ENCODE measurements at places on chromosomes 7 and 10. TPM values are rescaled to one million over a fixed set of nuclear protein-coding genes. Genes with fewer than 3 reads are reported as not detected.
A peak's percentile ranks its signal among the peaks of the same experiment; 100 is the strongest.

DNA sequence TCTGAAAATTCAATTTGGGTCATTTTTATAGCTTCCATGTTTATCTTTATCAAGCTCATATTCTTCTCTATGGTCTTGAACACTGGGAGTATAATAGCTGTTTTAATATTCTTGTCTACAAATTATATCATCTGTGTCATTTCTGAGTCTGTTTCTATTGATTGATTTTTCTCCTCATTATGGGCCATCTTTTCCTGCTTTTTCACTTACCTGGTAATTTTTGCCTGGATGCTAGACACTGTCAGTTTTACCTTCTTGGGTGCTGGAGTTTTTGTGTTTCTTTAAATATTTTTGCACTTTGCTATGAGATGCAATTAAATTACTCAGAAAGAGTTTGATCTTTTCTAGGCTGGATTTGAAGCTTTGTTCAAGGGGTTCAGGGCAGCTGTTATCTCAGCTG lies 26.8 kb upstream of the KDM7A start:
- no peaks in the 10 kb centered on the region for H3K27me3 ChIP-seq
- DNase-seq: no peak
- peaks cover 15% of the 10 kb centered on the region for H3K36me3 ChIP-seq
- H3K4me1 ChIP-seq: peaks cover 32% of the 10 kb centered on the region
- no peak overlapping the region for H3K4me3 ChIP-seq
- H3K27ac ChIP-seq: no peak overlapping the region

DNA sequence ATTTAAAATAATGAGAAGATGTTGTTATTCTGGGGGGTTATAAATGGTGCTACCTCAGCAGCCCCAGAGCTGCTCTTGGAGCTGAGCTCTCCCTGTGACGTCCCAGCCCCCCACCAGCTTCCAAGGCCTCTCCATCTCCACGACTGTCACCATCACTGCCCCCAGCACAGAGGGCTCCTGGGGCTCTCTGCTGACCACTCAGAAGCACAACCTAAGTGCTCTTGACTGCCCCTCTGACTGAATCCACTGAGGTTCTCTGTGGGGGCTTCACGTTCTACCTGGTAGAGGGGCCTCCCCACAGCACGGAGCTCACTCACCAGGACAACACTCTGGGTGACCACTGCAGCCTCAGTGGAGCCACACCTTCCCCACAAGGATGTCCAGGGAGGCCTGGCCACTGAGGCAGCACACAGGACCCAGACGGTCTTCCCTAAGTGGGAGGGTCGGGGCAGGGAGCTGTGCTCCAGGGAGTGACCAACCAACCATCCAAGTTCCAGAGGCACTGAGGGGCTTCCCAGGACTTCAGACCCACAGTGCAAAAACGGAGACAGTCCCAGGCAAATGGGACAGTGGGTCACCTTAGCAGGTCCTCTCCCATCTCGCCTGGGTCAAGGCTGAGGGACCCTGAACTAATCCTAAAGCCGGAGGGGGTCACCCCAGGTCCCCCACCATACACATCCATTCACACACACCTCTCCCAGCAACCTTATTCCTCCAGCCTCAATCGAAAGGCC lies 121.0 kb upstream of the PPP2R2D start:
- H3K4me1 ChIP-seq: no peaks in the 10 kb centered on the region
- H3K27ac ChIP-seq: no peak overlapping the region
- H3K4me3 ChIP-seq: no peak overlapping the region
- DNase-seq: no peak
- peaks cover 4% of the 10 kb centered on the region for H3K36me3 ChIP-seq
- H3K27me3 ChIP-seq: no peaks in the 10 kb centered on the region

The NCF1 gene
- 1.5 TPM for total RNA-seq

DNA sequence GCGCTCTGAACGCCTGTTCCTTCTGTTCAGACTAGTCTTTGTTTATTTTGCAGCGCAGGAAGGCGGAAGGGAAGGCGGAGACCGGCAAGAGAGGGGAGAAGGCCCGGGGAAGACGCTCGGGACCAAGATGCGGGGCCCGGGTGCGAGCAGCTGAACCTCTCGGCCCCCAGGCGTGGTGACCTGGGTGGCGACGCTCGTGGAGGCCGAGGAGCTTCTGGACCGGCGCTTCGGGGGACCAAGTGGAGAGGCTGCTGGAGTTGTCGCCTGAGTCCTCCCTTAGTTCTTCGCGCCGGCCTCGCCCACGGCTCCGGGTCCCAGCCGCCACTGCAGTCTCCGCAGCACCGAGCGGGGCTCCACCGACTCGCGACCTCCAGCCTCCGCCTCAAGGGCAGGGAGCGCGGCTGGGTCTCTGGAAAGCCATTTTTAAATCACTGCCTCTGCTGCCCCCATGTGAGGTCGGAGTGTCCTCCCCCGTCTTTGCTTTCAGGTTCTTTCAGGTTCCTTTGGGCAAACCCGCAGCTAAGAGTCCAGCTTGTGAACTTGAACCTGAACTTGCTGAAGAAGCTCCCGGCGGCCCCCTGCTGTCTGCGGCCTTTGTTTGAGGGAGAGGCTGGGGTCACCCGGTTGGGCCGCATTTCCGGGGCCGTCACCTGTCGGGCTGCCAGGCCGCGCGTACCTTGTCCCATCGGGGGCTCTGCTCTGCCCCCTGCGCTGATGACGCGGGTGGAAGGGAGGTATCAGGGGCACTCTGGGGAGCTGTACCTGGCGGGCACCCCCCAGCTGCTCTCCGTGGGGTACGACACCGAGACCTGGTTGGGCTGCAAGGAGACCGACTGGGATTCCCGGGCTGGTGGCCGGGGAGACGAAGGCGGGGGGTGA lies 136.0 kb downstream of the KIF20B start:
- H3K36me3 ChIP-seq: no peaks in the 10 kb centered on the region
- no peak overlapping the region for H3K27ac ChIP-seq
- H3K4me1 ChIP-seq: peaks cover 12% of the 10 kb centered on the region
- peaks cover 7% of the 10 kb centered on the region for H3K27me3 ChIP-seq
- peak; percentile 33 for DNase-seq
- H3K4me3 ChIP-seq: peak overlapping the region; percentile 71

DNA sequence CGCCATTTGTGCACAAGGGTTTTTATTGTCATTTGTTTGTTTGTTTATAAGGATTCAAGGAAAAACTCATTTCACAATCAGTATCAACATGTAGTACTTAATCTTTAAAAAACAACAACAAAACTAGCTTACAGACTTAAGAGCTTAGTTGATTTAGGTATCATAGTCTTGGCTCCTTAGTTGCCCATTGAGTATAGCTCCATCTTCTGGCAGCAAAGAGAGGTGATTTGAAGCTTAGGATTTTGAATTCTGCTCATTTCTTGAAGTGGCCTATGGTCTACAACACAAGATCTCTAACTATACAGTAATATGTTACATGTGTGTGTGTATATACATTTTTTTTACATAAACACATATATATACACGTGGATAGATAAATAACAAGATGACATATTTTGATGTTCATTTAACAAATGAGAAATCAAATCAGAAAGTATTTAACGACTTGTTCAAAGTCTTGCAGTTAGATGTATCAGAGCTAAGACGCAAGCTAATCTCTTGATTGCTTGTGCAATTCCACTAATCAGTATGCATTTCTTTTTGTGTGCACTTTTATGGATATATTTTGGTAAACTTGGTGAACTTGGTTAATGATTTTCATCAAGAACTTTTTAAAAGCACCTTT lies 307.3 kb downstream of the CAMK1D start:
- H3K4me1 ChIP-seq: peaks cover 28% of the 10 kb centered on the region
- no peak for DNase-seq
- no peak overlapping the region for H3K4me3 ChIP-seq
- no peaks in the 10 kb centered on the region for H3K27me3 ChIP-seq
- H3K27ac ChIP-seq: peak overlapping the region; percentile 45
- peaks cover 6% of the 10 kb centered on the region for H3K36me3 ChIP-seq

GRCh38 chr7:101240226-101241014 lies 2.8 kb upstream of the CLDN15 start:
- peaks cover 12% of the 10 kb centered on the region for H3K36me3 ChIP-seq
- no peak for DNase-seq
- no peak overlapping the region for H3K4me3 ChIP-seq
- no peaks in the 10 kb centered on the region for H3K27me3 ChIP-seq

The CRPPA gene
- total RNA-seq: 0.30 TPM

The PUS7 gene
- total RNA-seq: 5.9 TPM

GRCh38 chr10:80544316-80544953 lies 6.7 kb downstream of the SH2D4B start:
- H3K4me1 ChIP-seq: peaks cover 18% of the 10 kb centered on the region
- no peaks in the 10 kb centered on the region for H3K36me3 ChIP-seq
- H3K4me3 ChIP-seq: no peak overlapping the region
- peaks cover 4% of the 10 kb centered on the region for H3K27me3 ChIP-seq
- no peak for DNase-seq
- H3K27ac ChIP-seq: no peak overlapping the region

The TLX1 gene
- not detected for total RNA-seq

- H3K4me1 ChIP-seq: peaks cover 51% of the 10 kb centered on the region
- H3K36me3 ChIP-seq: peaks cover 20% of the 10 kb centered on the region
- peak overlapping the region; percentile 97 for H3K4me3 ChIP-seq
- no peaks in the 10 kb centered on the region for H3K27me3 ChIP-seq
These were observed 39.4 kb downstream of the HK1 start for GRCh38 chr10:69317626-69318105.

- no peak overlapping the region for H3K4me3 ChIP-seq
- no peaks in the 10 kb centered on the region for H3K4me1 ChIP-seq
- no peak for DNase-seq
- no peaks in the 10 kb centered on the region for H3K36me3 ChIP-seq
- no peaks in the 10 kb centered on the region for H3K27me3 ChIP-seq
- H3K27ac ChIP-seq: no peak overlapping the region
These were observed 722.6 kb downstream of the GRID1 start for GRCh38 chr10:85643845-85644525.

DNA sequence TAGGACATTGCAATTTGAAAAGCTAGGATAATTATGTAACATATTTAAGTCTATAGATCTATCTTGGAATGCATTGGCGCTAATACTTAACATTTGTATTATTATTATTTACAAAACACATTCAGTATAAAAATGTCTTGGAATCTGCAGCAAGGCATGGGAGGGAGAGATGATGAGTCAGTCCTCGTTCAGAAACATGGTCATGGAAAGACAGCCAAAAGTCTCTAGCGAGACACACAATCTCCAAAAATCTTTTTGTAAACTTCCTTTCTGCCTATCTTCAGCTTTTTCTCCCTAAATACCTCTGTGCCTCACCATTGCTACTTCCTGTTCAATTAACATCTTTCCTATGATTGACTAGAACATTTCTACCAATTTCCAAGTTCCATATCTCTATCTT lies 188.4 kb upstream of the CACNA2D1 start:
- H3K27me3 ChIP-seq: no peaks in the 10 kb centered on the region
- DNase-seq: no peak
- no peaks in the 10 kb centered on the region for H3K4me1 ChIP-seq
- no peak overlapping the region for H3K27ac ChIP-seq
- H3K4me3 ChIP-seq: no peak overlapping the region

Measured in activated CD4-positive, alpha-beta memory T cell treated with anti-CD3 and anti-CD28 coated beads, Interleukin-2, amount 10 ng/mL, durations not matched to agents 7 days and 5 days (primary cell).